ENCODE measurements at places on chromosomes 5 and 9. TPM values are rescaled to one million over a fixed set of nuclear protein-coding genes. Genes with fewer than 3 reads are reported as not detected.

DNA sequence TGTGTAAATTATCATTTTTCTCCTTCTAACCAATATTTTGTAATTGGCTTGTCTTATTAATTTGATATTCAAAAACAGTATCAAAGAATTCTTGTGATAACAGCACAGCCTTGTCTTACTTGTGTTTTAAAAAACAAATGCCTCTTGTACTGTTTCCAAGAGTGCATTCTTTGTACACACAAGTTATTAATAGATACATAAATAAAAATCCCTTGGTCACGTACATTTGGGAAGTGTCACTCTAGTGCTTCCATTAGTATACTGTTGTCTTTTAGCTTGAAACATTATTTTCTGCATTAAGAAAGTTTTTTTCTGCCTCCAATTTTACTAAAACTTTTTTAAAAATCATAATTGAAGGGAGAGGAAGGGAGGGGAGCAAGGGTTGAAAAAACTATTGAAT lies 133.2 kb downstream of the PIP5K1B start:
- no peak for DNase-seq
- peak overlapping the region; percentile 74 for H3K27ac ChIP-seq
- H3K4me3 ChIP-seq: no peak overlapping the region
- H3K36me3 ChIP-seq: no peaks in the 10 kb centered on the region
- no peaks in the 10 kb centered on the region for H3K27me3 ChIP-seq
- H3K4me1 ChIP-seq: peaks cover 62% of the 10 kb centered on the region

DNA sequence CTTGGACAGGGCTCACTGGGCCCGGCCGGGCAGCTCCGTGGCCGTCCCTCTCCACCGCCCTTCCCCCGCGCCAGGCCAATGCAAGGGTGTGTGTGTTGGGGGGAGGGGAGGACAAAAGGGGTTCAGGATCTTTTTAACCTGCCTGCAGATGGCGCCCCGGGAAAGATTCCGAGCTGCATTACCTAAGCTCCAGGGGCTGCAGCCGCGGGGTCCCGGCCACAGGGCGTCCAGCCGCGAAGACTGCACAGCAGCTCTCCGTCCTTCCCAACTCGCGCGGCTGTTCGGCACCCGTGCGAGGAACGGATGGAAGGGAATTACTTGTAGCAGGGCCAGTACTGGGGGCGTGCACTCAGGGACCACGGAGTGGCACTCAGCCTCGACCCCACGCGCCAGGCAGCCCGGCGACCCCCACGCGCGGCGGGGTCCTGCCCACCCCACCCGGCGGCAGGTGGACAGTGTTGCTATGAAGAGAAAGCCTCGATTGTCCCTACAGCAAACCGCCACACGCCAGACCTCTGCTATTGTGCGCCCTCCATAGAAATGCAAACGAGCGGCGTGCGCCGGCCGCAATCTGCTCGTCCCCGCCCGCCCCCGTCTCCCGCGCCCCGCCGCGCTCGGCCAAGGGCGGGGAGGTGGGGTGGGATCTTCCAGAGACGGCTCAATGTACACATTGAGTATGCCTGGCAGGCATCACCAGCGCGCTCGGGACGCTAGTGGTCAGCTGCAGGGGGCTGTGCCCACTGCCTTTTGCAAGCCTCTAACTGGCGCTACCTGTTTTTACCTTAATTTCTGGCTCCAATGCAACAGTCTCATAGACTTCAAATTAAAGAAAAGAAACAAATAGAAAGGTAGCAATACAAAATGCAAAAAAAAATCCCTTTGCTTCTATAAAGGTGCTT lies 796 bp upstream of the GADD45G start:
- H3K27ac ChIP-seq: peak overlapping the region; percentile 93
- peak; percentile 79 for DNase-seq
- H3K4me1 ChIP-seq: peaks cover 54% of the 10 kb centered on the region

DNA sequence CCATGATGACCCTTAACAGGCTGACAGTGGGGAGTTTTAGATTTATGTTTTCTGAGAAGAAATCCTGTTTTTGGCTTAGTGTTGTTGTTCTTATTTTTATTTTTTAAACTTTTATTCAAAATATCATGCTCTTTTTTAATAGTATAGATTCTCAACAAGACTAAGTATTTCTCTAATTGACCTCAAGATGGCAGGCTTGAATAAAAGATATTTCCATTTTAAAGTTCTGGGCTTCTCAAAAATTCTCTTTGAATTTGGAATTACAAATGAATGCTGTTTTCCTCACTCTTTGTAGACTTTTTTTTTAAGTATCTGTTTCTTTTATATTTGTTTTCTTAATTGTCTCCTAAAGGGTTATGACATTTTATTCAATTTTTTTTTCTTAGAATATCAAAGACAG lies 50.0 kb upstream of the SH3GL2 start:
- H3K27ac ChIP-seq: no peak overlapping the region
- peaks cover 12% of the 10 kb centered on the region for H3K27me3 ChIP-seq
- no peaks in the 10 kb centered on the region for H3K36me3 ChIP-seq

GRCh38 chr9:108634204-108634603 lies 221.6 kb downstream of the ACTL7B start:
- DNase-seq: no peak
- H3K4me1 ChIP-seq: no peaks in the 10 kb centered on the region
- no peak overlapping the region for H3K27ac ChIP-seq
- H3K36me3 ChIP-seq: no peaks in the 10 kb centered on the region
- peaks cover 45% of the 10 kb centered on the region for H3K27me3 ChIP-seq
- H3K4me3 ChIP-seq: no peak overlapping the region

GRCh38 chr5:77945874-77946273 lies 169.7 kb upstream of the TBCA start:
- H3K36me3 ChIP-seq: no peaks in the 10 kb centered on the region
- no peak overlapping the region for H3K27ac ChIP-seq
- H3K27me3 ChIP-seq: peaks cover 36% of the 10 kb centered on the region
- H3K4me3 ChIP-seq: no peak overlapping the region

DNA sequence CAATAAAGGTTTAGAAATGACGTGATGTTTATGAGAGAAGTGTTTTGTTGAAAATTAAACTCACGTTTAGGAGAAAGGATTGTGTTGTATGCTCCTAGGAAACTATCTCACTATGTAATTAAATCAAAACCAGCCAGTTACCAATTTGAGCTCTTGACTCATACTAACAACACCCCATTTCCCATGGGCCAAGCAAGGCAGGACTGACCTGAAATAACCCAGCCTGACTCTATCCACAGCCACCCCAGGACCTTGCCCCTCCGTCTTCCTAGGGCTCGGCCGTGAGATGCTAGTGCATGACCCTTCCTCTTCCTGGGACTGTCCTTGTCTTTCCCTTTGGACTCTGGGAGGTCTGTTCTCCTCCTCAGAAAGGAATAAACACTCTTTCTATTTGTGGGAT lies 16.4 kb downstream of the TLR4 start:
- H3K36me3 ChIP-seq: no peaks in the 10 kb centered on the region
- no peaks in the 10 kb centered on the region for H3K27me3 ChIP-seq
- H3K4me1 ChIP-seq: peaks cover 91% of the 10 kb centered on the region
- peak overlapping the region; percentile 68 for H3K27ac ChIP-seq

- H3K27me3 ChIP-seq: no peaks in the 10 kb centered on the region
- no peak for DNase-seq
- H3K4me3 ChIP-seq: no peak overlapping the region
- H3K27ac ChIP-seq: no peak overlapping the region
Observed at GRCh38 chr9:81459591-81459990, 229.8 kb downstream of the TLE1 start.

- peak overlapping the region; percentile 80 for H3K27ac ChIP-seq
- peak; percentile 76 for DNase-seq
- peaks cover 18% of the 10 kb centered on the region for H3K4me1 ChIP-seq
- H3K36me3 ChIP-seq: no peaks in the 10 kb centered on the region
Observed at GRCh38 chr9:129761293-129761900, 8.6 kb upstream of the PTGES start.

DNA sequence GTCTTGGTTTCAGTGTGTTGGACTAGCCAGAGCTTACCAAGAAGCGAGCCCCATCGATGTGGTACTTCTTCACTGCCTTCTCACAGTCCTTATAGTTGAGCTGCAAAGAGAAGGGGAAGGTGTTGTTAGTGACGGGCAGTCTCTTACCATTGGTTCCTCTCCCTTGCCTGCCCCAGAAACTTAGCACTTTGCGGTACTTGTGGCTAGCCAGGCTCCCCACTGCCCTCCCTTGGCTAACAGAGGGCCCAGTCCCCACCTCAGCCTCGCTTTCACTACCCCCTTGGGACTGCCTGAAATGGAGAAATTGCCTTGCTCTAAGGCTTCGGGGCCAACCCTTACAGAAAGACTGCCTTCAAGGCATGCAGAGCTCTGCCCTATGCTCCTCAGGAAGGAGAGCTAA lies 4.3 kb downstream of the LCP2 start:
- no peak overlapping the region for H3K27ac ChIP-seq
- DNase-seq: no peak
- H3K36me3 ChIP-seq: peaks cover 8% of the 10 kb centered on the region
- H3K4me1 ChIP-seq: peaks cover 26% of the 10 kb centered on the region

- no peak for DNase-seq
- H3K27me3 ChIP-seq: peaks cover 26% of the 10 kb centered on the region
- H3K27ac ChIP-seq: no peak overlapping the region
- no peaks in the 10 kb centered on the region for H3K4me1 ChIP-seq
- H3K36me3 ChIP-seq: no peaks in the 10 kb centered on the region
Observed at GRCh38 chr9:69919461-69920061, 98.9 kb downstream of the CFAP95 start.

DNA sequence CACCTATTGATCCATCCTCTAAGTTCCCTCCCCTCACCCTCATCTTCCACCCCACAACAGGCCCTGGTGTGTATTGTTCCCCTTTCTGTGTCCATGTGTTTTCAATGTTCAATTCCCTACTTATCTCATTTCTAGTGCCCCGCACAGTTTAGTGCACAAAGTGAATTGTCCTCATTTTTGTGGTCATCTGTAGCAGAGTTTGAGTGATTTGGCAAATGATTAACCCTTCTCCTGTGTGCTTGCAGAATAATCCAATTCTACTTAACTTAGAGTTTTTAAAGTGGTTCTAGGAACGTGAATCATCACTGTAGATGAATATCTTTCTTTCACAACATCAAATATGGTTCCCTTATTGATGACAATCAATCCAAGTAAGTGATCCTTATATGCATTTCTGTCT lies 6.3 kb upstream of the HAPLN1 start:
- H3K27me3 ChIP-seq: peaks cover 33% of the 10 kb centered on the region
- no peak for DNase-seq
- H3K36me3 ChIP-seq: no peaks in the 10 kb centered on the region
- H3K4me1 ChIP-seq: peaks cover 9% of the 10 kb centered on the region

DNA sequence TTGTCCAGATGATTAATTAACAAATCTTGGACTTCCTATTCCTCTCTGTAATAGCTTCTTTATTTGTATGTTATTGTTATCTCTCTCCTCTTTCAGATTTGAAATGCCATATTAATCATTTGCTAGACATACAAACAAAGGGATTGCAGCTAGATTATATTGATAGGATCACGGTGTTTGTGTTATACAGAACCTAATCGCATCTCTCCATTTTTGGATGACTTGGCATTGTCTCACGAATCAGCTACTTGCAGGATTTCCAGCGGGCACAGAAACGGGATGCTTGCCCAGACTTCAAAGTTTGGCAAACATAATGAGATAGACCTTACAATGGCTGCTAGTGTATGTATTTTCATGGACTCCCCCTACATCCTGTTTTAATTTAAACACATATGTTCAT lies 368.1 kb downstream of the TLE4 start:
- H3K4me1 ChIP-seq: peaks cover 12% of the 10 kb centered on the region
- no peak for DNase-seq
- no peaks in the 10 kb centered on the region for H3K27me3 ChIP-seq
- H3K36me3 ChIP-seq: no peaks in the 10 kb centered on the region

GRCh38 chr9:98456156-98456613 lies 200.7 kb upstream of the TBC1D2 start:
- no peaks in the 10 kb centered on the region for H3K36me3 ChIP-seq
- peaks cover 38% of the 10 kb centered on the region for H3K27me3 ChIP-seq
- H3K4me1 ChIP-seq: no peaks in the 10 kb centered on the region
- DNase-seq: no peak
- no peak overlapping the region for H3K27ac ChIP-seq

The MRPS27 gene
- total RNA-seq: 72.0 TPM

The OR1J4 gene
- not detected for total RNA-seq

Data from left ventricle myocardium inferior (tissue), 1 donor.